Esophagus squamous epithelium (tissue), 5 donors: ENCODE measurements at places on chromosomes 3 and 15. TPM values are rescaled to one million over a fixed set of nuclear protein-coding genes. Genes with fewer than 3 reads are reported as not detected.

Gene SETD5
- 89.3 TPM for total RNA-seq

Gene AADAC
- 6.5 TPM for total RNA-seq

Gene CCK
- total RNA-seq, result 3.1 TPM

Gene GOLGA8T
- not detected for total RNA-seq

Gene PRR20G
- total RNA-seq, result not detected

Gene SLC15A2
- 1.9 TPM for total RNA-seq

Gene EID1
- 97.2 TPM for total RNA-seq

- no peaks in the 10 kb centered on the region for H3K4me1 ChIP-seq
- no peaks in the 10 kb centered on the region for H3K27me3 ChIP-seq
- no peak for DNase-seq
Measured at GRCh38 chr3:33581666-33582065, 136.4 kb downstream of the CLASP2 start.

DNA sequence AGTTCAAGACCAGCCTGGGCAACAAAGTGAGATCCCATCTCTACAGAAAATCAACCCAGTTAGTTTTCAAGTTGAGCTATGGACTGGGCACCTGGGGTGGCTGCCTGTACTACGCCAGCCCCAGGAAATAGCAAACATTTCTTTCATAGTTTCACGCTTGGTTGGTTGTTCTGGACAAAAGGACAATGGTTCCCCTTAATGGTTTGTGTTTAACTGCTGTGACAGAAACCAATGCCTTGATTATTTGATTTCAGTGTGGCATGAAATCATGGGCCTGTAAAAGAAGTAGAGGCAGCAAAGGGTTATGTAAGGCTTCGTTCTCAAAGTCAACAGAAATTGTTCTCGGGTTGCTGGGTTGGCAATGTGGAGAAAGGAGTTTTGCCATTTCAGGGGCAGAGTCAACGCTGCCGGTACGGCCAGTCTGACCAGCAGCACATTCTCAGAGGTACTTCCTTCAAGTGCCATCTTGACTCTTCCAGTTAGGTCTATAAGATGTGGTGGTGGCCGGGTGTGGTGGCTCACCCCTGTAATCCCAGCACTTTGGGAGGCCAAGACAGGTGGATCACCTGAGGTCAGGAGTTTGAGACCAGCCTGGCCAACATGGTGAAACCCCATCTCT, 12.7 kb downstream of the LCMT2 start:
- no peak for DNase-seq
- peak overlapping the region; percentile 19 for H3K27ac ChIP-seq
- H3K36me3 ChIP-seq, result no peaks in the 10 kb centered on the region
- H3K27me3 ChIP-seq, result no peaks in the 10 kb centered on the region

GRCh38 chr3:127748754-127749327, 73.5 kb downstream of the MGLL start:
- no peak overlapping the region for H3K4me3 ChIP-seq
- no peak for DNase-seq
- H3K36me3 ChIP-seq, result no peaks in the 10 kb centered on the region
- H3K27ac ChIP-seq, result peak overlapping the region; percentile 75
- H3K27me3 ChIP-seq, result no peaks in the 10 kb centered on the region

- no peaks in the 10 kb centered on the region for H3K27me3 ChIP-seq
- no peak for DNase-seq
- H3K36me3 ChIP-seq, result no peaks in the 10 kb centered on the region
- H3K4me1 ChIP-seq, result no peaks in the 10 kb centered on the region
- H3K4me3 ChIP-seq, result no peak overlapping the region
- H3K27ac ChIP-seq, result no peak overlapping the region
Measured at GRCh38 chr3:194255252-194256039, 95.7 kb downstream of the CPN2 start.

DNA sequence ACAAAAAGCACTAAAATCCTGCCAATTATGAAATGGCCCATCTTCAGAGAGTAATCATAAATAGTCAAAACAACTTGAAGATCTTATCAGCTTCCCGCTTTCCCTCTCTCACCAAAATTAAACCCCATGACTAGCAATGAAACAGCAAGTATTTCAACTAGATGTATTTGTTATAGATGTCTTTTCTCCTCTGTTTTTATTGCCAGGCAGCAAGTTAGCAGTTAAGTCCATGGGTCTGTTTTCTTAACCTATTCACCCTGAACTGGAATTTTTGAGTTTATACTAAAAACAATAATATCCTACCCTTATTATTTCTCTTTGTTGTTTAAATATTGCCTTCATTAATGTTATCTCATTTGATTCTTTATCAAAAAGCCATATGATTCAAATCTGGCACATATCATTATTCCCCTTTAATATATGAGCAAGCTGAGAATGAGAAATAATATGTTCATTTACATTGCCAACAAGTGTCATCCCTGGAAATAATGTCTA, 23.3 kb downstream of the AQP9 start:
- no peaks in the 10 kb centered on the region for H3K27me3 ChIP-seq
- no peak overlapping the region for H3K4me3 ChIP-seq
- H3K27ac ChIP-seq, result no peak overlapping the region
- no peaks in the 10 kb centered on the region for H3K36me3 ChIP-seq

GRCh38 chr15:26087395-26087794, 224.3 kb upstream of the ATP10A start:
- H3K27me3 ChIP-seq, result no peaks in the 10 kb centered on the region
- H3K4me1 ChIP-seq, result peaks cover 17% of the 10 kb centered on the region
- no peaks in the 10 kb centered on the region for H3K36me3 ChIP-seq
- no peak overlapping the region for H3K27ac ChIP-seq
- H3K4me3 ChIP-seq, result no peak overlapping the region

GRCh38 chr15:73165844-73166243, 113.6 kb downstream of the NEO1 start:
- no peak overlapping the region for H3K4me3 ChIP-seq
- H3K36me3 ChIP-seq, result no peaks in the 10 kb centered on the region
- no peak for DNase-seq
- no peak overlapping the region for H3K27ac ChIP-seq

GRCh38 chr3:134373271-134374104, 759 bp downstream of the AMOTL2 start:
- DNase-seq, result no peak
- peaks cover 11% of the 10 kb centered on the region for H3K36me3 ChIP-seq
- H3K27ac ChIP-seq, result peak overlapping the region; percentile 96
- H3K4me3 ChIP-seq, result peak overlapping the region; percentile 78
- H3K4me1 ChIP-seq, result peaks cover 93% of the 10 kb centered on the region

- no peaks in the 10 kb centered on the region for H3K27me3 ChIP-seq
- no peak for DNase-seq
- H3K36me3 ChIP-seq, result no peaks in the 10 kb centered on the region
- H3K4me1 ChIP-seq, result peaks cover 27% of the 10 kb centered on the region
Measured at GRCh38 chr15:91535856-91536500, 317.5 kb upstream of the SLCO3A1 start.

- no peaks in the 10 kb centered on the region for H3K36me3 ChIP-seq
- peaks cover 34% of the 10 kb centered on the region for H3K4me1 ChIP-seq
- H3K27ac ChIP-seq, result peak overlapping the region; percentile 99
- H3K4me3 ChIP-seq, result no peak overlapping the region
Measured at GRCh38 chr15:45162771-45163507, 24.8 kb downstream of the SHF start.

GRCh38 chr3:53198996-53199395, 38.0 kb downstream of the PRKCD start:
- H3K27me3 ChIP-seq, result no peaks in the 10 kb centered on the region
- H3K4me1 ChIP-seq, result no peaks in the 10 kb centered on the region
- DNase-seq, result no peak
- no peak overlapping the region for H3K27ac ChIP-seq

DNA sequence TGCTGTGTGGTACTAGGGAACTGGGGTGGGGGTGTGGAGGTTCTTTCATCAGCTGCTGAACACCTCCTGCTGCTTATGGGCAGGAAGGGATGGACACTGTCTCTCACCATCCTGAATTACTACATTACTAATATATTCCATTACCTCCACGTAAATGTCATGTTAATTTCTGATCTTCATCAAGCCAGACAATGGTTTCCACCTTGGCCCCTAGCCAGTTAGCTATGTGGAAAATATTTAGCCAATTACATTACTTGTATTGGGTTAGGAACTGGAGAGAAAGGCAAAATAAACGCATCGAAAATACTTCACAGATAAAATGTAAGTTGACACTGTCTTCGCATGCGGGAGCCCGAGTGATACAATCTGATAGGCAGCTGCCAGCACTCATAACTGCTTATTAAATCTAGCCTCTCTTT, 95.1 kb downstream of the FOXP1 start:
- H3K27me3 ChIP-seq, result no peaks in the 10 kb centered on the region
- H3K4me3 ChIP-seq, result no peak overlapping the region
- DNase-seq, result no peak
- no peaks in the 10 kb centered on the region for H3K4me1 ChIP-seq

- DNase-seq, result no peak
- H3K36me3 ChIP-seq, result no peaks in the 10 kb centered on the region
- H3K4me3 ChIP-seq, result no peak overlapping the region
- peaks cover 13% of the 10 kb centered on the region for H3K4me1 ChIP-seq
- no peak overlapping the region for H3K27ac ChIP-seq
- H3K27me3 ChIP-seq, result peaks cover 2% of the 10 kb centered on the region
Measured at GRCh38 chr3:193863657-193864357, 270.8 kb downstream of the OPA1 start.

DNA sequence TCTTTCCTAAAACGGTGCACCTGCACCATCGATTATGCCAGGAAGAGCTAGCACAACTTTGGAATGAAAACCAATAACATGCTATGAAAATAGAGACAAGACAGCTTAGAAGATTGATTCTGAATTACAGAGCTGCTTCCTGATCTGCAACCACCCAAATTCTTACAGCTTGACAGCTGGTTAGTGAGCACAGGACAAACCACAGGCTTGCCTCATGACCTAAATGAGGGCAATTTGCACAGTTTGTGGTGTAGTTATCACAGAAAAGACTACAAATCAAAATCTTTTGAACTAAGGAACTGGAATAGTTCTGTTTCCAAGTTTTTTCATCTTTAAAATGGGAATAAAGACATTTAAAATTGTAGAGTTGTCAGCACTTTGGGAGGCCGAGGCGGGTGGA, 533.5 kb downstream of the NAALADL2 start:
- no peak for DNase-seq
- H3K27ac ChIP-seq, result no peak overlapping the region
- H3K36me3 ChIP-seq, result no peaks in the 10 kb centered on the region
- no peaks in the 10 kb centered on the region for H3K27me3 ChIP-seq
- H3K4me3 ChIP-seq, result no peak overlapping the region

GRCh38 chr3:194857469-194858113, 171.9 kb downstream of the FAM43A start:
- no peak for DNase-seq
- peaks cover 20% of the 10 kb centered on the region for H3K4me1 ChIP-seq
- H3K27ac ChIP-seq, result no peak overlapping the region
- H3K4me3 ChIP-seq, result no peak overlapping the region
- H3K36me3 ChIP-seq, result no peaks in the 10 kb centered on the region

DNA sequence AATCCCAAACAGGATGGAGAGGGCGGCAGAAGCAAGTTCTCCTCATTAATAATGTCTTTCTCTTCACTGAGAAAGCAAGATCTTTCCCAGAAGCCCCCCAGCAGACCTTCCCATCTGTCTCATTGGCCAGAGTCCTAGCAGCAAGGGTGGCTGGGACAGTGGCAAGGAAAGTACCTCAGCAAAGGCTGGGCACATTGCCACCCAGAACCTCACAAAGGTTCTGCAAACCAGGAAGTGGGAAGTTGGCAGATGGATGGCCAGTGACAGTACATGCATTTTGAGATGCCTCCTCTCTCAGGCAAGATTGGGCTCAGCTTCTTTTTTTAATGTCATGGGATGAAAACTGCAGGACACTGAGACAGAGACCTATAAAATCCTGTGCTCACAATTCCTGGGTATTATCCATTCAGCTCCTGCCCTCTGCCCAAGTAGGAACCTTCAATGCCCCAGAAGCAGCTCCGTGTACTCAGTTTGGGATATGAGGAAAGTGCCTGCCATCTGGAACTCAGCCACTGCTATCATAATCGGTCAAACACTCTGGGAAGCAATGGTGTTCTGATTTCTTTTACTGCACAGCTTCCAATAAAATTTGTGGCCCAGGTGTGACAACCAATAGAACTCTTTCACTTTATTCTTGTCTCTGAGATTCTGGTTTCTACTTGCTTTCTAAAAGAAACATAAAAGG, 25.5 kb downstream of the DPH3 start:
- no peaks in the 10 kb centered on the region for H3K4me1 ChIP-seq
- no peaks in the 10 kb centered on the region for H3K36me3 ChIP-seq
- no peak overlapping the region for H3K27ac ChIP-seq
- DNase-seq, result no peak

DNA sequence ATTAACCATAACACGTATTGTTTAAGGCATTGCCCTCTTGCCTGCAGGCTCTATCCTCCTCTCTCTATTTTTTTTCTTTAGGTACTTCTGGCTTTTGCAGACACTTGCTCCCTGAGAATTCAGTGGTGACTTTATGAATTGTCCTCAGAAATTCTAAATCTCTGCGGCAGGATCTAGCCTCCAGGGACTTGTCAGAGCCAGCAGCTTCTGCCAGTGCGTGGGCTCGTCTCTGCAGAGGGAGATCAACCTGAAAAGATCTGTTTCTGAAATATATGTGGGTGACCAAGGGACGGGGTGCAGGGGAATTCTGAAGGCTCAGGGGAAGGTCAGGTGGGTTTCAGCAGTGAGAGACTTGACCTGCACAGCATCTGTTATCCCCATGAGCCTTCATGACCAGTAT, 326.1 kb upstream of the LRRFIP2 start:
- no peaks in the 10 kb centered on the region for H3K36me3 ChIP-seq
- no peak for DNase-seq
- H3K4me3 ChIP-seq, result no peak overlapping the region

DNA sequence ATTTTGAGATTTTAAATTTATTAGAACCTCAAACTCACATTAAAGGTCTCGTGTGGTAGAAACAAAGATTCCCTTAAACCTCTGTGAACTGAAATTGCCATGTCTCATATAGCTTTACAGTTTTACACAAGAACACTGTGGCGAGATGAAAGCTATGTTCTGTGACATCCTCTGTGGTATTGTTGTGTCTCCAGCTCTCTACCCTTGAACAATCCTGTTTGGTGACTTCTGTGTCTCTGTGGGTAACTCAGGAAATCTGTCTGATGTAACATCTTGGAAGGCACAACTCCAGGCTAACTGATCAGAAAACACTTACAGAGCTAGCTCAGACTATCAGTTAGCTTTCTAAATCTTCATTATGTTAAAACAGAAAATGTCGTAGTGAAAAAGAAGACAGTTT, 318.8 kb upstream of the GBE1 start:
- DNase-seq, result no peak
- no peak overlapping the region for H3K4me3 ChIP-seq
- no peaks in the 10 kb centered on the region for H3K36me3 ChIP-seq
- no peaks in the 10 kb centered on the region for H3K27me3 ChIP-seq
- no peak overlapping the region for H3K27ac ChIP-seq

DNA sequence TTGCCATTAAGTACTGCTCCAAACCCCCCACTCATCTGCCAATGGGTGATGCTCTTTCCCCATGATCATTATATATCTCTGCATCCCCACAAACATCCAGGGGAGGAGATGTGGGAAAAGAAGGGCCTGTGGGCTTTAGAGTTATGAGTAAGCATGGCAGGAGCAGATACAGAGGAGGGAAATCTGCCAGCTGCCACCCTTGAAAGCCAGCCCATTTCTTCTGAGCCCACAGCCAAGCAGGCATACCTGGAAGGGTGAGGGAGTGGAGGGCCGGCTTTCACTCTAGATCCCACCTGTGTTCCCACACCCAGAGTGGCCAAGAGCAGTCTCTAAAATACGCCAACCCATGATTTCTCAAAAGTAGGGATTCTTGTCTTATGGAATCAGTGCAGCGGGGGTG, 1.7 kb upstream of the SLC25A38 start:
- no peaks in the 10 kb centered on the region for H3K36me3 ChIP-seq
- peaks cover 33% of the 10 kb centered on the region for H3K4me1 ChIP-seq
- no peak overlapping the region for H3K4me3 ChIP-seq
- H3K27ac ChIP-seq, result no peak overlapping the region
- H3K27me3 ChIP-seq, result no peaks in the 10 kb centered on the region
